ENCODE measurements at places on chromosomes 3 and 15.

DNA sequence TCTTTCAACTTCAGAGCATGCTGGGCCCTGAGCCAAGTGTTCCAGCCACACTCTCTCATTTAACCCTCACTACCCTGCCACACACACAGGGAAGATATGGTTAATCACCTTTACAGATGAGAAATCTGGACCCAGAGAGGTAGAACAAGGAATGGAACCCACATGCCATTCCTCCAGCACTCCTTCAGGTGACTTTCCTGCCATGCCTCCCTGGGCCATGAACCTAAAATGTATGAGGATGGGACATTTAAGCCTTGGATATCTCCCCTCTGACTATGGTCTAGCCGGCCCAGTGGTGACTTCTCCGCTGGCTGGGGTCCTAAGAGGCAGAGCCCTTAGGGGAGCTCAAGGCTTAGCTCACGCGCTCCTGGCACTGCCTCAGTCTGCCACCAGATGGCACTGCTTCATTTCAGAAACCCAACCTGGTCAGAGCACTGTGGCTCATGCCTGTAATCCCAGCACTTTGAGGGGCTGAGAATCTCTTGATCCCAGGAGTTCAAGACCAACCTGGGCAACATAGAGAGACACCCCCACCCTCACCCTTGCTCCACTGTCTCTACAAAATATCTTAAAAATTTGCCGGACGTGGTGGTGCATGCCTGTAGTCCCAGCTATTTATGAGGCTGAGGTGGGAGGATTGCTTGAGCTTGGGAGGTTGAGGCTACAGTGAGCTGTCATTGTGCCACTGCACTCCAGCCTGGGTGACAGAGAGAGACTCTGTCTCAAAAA lies 2.2 kb upstream of the DCAF1 start:
- peak; percentile 62 for DNase-seq

- no peak for DNase-seq
These were observed 102.1 kb downstream of the RYK start for GRCh38 chr3:134148534-134148933.

DNA sequence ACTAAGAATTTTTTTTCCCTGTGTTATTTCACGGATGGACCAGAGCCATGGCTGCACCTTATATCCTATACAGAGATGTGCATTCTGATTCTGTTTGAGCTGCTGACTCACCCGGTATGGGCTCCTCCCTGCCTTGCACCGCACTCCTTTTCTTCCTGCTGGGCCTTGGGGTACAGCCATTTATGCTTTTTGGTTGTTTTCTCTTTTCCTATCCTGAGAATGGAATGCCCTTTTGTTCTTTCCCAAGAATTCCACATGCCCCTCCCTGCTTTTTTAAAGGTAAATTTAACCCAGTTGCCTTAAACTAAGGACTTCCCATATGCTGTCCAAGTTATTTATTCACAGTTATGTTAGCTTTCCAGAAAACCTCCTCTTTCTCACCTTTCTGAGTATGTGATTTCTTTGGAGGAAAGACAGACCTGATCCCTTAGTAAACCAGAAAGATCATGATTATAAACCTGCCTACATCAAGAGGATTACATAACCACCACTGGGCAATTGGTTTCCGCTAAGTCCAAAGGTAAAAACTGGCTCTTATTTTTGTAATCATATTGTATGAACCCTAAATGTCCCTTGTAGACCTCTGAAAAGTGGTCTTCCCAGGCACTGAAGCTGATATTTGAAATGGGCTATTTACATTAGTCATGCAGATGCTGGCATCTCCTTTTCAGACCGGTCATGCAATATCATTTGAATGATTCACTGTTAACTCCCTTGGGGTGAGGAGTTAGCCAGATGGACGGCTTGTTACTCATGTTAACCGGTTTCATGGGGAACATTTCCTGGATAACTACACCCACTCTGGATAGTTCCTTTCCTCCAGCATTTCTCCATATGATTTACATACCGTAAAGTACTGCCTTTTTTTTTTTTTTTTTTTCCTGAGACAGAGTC lies 45.5 kb downstream of the TMOD3 start:
- peak; percentile 99 for DNase-seq

GRCh38 chr3:32843510-32844321 lies 25.9 kb downstream of the TRIM71 start:
- no peak for DNase-seq

DNA sequence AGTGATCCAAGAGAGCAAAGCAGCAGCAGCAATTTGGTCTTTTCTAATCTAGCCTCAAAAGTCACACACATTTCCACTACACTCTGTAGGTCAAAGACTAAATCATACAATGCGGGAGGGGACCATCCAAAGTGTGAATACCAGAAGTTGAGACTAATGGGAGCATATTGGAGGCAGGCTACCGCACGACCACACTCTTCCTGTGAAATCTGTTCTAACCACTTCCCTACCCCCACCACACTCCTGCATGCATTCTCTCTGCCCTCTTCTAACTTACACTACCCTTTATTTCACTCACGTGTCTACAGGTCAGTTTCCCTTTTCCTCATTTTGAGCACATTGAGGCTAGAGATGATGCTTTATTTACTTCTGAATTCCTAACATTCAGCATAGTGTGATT lies 23.7 kb upstream of the PRTG start:
- no peak for DNase-seq

DNA sequence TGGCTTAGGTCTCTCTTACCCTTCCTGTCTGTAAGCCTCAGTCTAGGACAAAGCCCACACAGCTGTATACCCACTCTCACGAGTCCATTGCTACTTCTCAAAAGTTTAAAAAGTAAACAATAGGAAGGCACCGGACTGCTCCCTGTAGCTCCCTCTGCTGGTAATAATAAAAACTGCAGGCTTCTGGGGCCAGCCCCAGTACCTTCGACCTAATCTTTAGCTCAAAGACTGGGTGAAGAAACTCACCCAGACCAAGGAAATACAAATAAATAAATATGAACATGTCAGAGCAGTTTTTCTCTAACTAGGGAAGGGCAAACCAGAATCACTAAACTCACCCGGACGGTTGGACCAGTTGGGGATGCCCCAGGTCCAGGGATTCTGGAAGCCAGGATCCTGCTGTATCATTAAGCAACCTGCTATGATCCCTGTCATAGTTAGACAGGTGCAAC lies 5.0 kb downstream of the FAM219B start:
- peak; percentile 43 for DNase-seq

GRCh38 chr15:85097250-85097649 lies 115.6 kb downstream of the PDE8A start:
- no peak for DNase-seq

- no peak for DNase-seq
These were observed 78.9 kb downstream of the IQSEC1 start for GRCh38 chr3:12994357-12994606.

DNA sequence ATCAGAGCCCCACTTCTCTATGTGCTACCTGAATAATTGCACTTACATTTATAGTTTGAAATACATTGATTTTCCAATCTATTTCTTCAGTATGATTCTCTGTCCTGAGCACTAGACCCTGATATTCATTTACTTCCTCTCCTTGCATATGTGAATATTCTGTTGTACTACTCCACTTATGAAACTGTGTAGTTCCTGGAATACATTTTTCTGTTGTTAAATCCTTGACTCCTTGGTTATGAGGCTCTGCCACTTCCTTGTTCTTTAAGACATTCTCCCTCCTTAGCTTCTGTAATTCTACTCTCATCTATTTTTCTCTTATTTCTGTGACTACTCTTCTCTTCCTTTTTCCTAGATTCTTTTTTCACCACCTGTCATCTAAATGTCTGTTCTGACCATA lies 12.9 kb upstream of the MGA start:
- no peak for DNase-seq

DNA sequence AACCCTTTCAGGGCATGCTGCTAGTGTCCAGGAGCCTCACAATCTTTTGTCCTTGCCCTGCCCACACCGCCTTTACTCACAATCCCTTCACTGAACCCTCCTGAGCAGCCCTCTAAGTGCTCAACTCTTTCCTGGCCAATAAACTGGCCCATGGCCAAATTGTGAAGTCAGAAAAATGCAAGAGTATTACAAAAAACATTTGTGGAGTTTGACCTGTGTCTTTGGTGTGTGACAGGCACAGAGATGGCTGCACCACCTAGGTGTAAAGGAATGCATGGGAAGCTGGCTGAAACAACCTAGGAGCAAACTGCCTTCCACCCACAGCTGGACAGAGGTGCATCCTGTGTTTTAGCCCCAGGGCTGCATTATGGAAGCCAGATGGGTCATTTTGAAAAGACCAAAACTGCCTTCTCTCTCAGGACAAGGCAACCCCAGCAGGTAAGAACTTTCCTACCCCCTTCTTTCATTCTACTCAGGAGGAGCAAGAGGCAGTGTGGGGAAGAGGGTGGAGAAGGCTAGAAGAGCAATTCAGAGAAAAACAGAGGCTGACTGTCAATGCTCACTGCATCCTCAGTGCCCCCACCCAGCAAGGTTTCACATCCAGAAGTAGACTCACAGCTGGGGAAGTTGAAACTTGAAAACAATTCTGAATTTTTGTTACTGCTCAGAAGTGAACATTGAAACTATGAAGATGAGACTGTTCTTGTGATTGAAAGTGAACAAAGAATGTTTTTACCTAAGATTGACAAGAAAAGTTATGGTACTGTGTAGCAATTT lies 78.6 kb downstream of the TRIM42 start:
- no peak for DNase-seq

Data from fibroblast of skin of right quadriceps (primary cell).